ENCODE measurements at places on chromosomes 7 and 10. TPM values are rescaled to one million over a fixed set of nuclear protein-coding genes. Genes with fewer than 3 reads are reported as not detected.
A peak's percentile ranks its signal among the peaks of the same experiment; 100 is the strongest.

- DNase-seq = no peak
These were observed 6.2 kb downstream of the XRCC2 start for GRCh38 chr7:152669758-152670157.

DNA sequence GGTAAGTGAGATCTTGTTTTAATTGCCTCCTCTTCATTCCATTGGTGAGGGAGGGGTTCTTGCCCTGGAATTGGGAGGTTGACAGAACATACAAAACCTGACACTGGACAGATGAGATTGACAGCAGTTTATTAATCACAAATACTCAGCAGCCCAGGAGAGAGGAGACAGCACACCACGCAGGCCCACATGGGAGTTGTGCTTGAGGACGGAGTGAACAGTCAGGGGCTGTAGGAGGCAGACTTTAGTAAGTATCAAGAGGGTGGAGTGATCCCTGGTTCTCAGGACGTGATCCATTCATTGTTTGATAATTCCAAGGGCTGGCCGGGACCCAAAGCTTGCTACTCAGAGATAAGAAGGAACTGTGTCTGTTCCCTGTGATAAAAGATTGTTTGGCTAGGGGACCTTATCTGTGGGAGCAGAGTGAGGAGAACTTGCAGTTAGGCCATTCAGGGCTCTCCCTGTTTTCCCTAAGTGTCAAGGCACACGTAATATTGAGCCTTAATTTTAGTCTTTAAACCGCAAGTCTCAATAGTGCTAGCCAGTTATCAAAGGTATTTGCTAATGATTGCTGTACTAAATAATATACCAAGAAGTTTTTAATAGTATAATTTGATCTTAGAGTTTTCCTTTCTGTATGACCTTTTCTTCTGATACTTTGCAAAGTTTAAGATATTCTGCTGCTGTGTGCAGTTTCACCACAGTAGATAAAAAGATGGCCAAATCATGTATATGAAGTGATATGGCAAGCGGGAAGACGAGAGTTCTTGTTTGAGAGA, 14.5 kb downstream of the CAPZA2 start:
- peak; percentile 28 for DNase-seq

- DNase-seq = no peak
These were observed 637.1 kb downstream of the CCSER2 start for GRCh38 chr10:84965468-84965867.

- no peak for DNase-seq
These were observed 189.7 kb downstream of the ZNF248 start for GRCh38 chr10:37667736-37668135.

DNA sequence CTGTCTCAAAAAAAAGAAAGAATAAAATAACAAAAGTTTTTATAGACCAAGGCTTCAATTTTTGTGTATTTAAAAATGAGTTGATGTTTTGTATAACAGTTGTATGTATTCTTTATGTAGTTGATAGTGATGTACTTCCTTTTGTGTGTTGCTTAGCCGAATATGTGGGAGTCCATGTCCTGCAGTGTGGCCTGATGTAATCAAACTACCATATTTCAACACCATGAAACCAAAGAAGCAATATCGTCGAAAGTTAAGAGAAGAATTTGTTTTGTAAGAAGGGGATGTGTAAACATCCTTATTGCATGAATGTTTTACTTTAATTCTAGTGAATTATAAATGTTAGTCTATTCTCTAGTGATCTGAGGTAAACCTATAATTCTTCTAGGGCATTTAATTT, 56.6 kb downstream of the MPLKIP start:
- DNase-seq = no peak

DNA sequence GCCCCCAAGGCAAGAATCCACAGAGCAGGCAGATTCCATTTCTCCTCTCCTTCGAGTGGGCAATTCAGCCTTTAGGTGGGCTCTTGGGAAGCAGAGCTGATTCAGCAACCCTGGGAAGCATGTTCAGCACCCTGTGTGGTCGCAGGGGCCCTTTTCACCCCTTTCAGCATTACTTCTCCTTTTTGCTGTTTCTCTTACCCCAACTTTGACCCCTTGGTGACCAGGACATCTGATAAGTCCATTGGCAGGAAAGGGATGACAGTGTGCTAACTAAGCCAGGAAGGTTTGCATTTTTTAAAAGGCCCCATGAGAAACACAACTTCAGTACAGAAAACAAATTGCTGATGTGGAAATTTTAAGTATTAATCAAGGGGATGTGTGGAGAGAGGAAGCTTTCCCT, 283.7 kb upstream of the NRP1 start:
- DNase-seq = no peak

- DNase-seq = peak; percentile 84
These were observed 2.8 kb downstream of the PKD1L1 start for GRCh38 chr7:47945261-47946015.

- DNase-seq = peak; percentile 9
These were observed 328.2 kb upstream of the LRRN3 start for GRCh38 chr7:110762546-110763225.

- DNase-seq = peak; percentile 67
These were observed 634 bp upstream of the OR9A4 start for GRCh38 chr7:141915565-141915964.

DNA sequence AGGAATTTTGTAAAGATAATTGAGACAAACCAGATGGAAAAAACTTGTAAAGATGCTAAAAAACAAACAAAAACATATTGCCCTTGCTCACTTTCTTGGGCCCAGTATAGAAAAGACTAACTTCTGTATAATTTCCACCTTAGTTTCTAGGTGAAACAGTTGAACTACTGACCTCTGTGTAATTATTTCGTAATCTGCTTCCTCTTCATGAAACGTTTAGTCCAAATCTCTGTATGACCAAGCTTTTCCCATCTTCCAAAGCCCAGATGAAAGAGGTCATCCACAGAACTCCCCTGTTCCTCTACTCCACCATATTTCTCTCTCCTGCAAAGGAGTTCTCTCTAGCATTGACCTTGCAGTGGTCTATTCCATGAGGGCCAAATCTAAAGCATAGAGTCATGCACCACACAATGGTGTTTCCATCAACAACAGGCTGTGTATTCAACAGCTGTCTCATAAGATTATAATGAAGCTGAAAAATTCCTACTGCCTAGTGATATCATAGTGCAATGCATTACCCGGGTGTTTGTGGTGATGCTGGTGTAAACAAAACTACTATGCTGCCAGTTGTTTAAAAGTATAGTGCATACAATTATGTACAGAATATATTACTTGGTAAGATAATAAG, 647.6 kb downstream of the TNS3 start:
- DNase-seq = no peak

GRCh38 chr7:158428837-158429753, 158.5 kb downstream of the PTPRN2 start:
- DNase-seq = no peak

GRCh38 chr10:42950606-42951485, 126.0 kb upstream of the RET start:
- no peak for DNase-seq

DNA sequence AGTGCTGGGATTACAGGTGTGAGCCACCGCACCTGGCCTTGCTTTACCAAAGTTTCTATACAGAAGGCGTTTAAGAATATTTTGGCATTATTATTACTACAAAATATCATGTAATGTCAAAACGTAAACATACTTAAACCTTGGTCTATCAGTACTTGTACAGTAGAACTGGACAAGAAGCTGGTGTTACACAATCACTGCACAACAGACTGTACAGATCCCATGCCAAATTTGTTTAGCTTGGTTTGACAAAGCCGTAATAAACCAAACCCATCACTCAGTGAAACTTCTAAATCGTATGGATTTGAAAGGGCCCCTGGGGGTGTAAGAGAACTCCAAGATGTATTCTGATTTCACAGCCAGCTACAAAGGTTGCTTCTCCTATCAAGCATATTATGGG, 51.8 kb upstream of the RHEB start:
- no peak for DNase-seq

DNA sequence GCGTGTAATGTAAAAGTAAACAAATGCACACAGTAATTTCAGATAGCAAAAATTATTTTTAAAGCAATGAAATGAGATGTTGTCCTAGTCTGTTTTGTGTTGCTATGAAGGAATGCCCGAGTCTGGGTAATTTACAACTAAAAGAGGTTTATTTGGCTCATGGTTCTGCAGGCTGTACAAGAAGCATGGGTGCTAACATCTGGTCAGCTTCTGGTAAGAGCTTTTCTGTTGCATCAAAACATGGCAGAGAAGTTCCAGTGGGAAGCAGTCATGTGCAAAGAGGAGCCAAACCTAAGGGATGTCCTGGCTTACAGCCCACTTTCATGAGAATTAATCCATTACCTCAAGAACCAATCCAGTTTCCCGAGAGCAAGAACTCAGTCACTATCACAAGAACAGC, 62.9 kb upstream of the MNX1 start:
- no peak for DNase-seq

DNA sequence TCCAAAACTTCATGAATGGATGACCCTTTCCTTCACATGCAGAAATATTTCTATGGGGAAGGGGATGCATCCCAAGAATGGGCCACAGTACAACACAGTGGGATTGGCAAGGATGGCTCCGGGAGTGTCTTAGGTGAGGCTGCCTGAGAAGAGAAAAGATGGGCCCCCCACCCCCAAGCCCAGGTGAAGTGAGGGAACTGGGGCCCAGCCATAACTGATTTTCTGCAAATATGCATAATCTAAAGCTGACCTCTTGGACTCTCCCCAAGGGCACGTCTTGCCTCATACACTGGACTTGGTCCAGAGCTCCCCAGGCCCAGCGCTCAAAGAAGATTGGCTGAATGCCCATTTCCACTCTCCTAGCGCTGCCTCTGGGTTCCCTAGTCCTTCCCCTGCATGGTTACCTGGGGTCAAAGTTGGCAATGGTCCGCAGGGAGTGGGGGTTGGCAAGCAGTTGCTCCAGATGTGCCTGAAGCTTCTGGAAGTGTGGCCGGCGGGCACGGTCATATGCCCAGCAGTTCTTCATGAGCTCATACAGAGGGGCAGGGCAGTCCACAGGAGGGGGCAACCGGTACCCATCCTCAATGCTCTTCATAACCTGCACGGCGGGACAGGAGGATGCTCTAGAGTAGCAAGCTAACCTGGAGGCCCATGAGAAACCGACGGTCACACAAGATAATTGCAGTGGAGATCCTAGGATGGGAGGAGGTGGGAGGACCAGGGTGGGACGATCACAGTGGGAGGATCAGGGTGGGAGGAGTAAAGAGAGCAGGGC, 12.3 kb downstream of the ZYX start:
- DNase-seq = peak; percentile 77

DNA sequence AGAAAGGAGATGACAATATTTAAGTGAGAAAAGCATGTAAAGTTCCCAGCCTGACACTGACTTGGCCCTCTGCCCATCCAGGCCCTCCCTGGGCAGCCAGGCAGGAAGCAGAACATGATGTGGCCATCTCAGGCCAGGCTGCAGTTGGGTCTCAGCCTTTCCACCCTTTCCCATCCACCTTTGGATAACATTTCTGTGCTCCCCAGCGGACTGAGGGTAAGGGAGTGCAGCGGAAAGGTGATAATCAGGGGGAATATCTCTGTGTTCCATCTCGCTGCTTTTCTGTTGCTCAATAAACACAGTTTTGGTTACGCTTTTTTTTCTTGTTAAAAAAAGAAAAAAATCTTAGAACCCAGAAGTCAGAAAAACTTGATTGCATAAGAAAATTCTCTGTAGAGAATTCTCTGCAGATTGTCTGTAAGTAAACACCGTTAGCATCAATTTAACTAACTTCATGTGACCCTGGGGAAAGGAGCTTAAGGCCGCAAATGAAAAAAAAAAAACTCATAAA, 37.2 kb upstream of the TARP start:
- no peak for DNase-seq

DNA sequence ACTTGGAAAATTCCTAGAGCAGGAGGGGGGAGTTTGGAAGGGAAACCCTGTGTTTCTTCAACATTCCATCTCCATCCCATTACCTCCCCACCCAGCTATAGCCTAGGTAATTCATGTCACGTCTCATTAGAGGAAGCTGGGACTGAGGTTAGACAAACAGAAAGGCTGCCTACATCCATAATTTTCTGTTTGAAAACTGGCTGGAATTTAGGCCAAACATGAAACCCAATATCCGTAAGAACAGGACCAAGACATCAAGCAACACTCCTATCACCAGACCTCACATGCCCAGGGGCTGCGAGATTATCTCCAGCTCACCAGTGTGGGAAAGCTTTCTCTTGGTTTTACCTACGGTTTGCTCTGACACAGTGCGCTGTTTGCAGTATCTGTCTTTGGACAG, 316.3 kb downstream of the FRMD4A start:
- DNase-seq = no peak

The SAMD9 gene
- total RNA-seq = 2.6 TPM

The ZPBP gene
- not detected for total RNA-seq

The OR6V1 gene
- not detected for total RNA-seq

The FGF8 gene
- total RNA-seq = not detected

The COL1A2 gene
- total RNA-seq = 1,836 TPM

The LRRN3 gene
- total RNA-seq = 6.8 TPM

The CTBP2 gene
- total RNA-seq = 61.5 TPM

The FAM25A gene
- total RNA-seq = not detected
